Smooth muscle cell of the brain vasculature (primary cell): ENCODE measurements at places on chromosomes 11 and 22.

- no peak for DNase-seq
Observed at GRCh38 chr11:117686711-117687110, 110.3 kb downstream of the DSCAML1 start.

GRCh38 chr11:100066399-100066798, 620.7 kb upstream of the ARHGAP42 start:
- DNase-seq = no peak

GRCh38 chr11:32333320-32333991, 101.9 kb downstream of the WT1 start:
- DNase-seq = no peak

- no peak for DNase-seq
Observed at GRCh38 chr11:44789496-44789895, 62.7 kb downstream of the TSPAN18 start.

- DNase-seq = no peak
Observed at GRCh38 chr11:69253028-69253427, 40.9 kb upstream of the MYEOV start.

- DNase-seq = no peak
Observed at GRCh38 chr11:87301785-87302540, 264.2 kb downstream of the TMEM135 start.

DNA sequence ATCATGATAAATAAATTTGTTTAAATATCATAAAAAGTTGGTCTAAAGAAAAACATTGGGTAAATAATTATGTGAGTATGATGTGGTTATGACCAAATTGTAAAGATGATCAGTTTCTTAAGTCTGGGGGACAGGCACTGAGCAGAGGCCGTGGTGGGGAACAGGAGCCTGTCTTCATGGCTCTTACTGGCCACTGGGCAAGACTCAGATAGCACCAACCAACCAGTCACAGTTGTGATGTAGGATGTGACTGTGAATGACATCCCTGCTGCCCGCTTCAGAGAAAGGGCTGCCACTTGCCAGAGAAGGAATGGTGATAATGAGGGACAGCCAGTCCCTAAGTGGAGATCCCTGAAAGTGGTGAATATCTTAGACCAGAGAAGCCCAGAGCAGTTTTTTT, 7.0 kb downstream of the PTPRJ start:
- DNase-seq = no peak

DNA sequence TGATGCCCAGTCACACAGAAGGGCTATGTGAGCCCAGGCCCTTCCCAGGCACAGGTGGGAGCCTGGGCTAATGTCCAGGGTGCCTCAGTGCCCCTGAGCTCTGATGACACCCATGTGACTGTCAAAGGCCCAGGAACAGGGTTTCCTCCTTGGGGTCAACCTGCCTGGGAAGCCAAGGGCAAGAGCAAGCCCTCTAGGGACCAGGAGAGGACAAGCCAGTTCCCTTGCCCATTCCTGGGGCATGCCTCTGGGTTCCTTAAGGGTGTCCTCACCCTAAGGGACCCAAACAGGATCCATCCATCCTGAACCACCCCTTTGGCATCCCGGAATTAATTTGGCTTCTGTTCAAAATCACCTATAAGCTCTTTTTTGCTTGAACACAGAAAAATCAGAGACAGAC, 39.0 kb downstream of the PISD start:
- DNase-seq = no peak

DNA sequence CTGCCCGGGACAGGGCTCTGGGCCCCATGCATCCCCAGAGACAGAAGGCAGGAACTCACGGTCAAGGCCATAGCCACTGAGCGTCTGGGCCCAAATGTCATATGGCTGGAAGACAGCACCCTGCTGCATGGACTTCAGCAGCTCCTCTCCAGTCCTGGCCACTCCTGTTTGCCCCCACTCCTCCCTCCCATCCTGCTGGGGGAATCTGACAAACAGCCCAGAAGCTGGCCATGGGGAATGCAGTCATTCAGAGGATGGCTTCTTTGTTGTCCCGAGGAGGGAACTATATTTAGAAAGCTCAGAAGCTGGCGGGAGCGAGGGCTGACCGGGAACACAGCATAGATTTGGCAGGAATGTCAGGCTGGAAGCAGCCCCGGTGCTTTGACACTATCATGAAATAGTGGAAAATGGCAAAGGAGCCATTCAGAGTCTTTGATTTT, 35.0 kb downstream of the DKK3 start:
- no peak for DNase-seq

- no peak for DNase-seq
Observed at GRCh38 chr11:33931067-33931466, 39.2 kb upstream of the LMO2 start.

- no peak for DNase-seq
Observed at GRCh38 chr11:57515332-57516060, at the start of gene SLC43A1. Gene SLC43A1 (minus strand): TSS chr11:57515702. CDS start chr11:57514111, 1,591 bp downstream.

- no peak for DNase-seq
Observed at GRCh38 chr22:48520884-48521588, 1306.6 kb downstream of the BRD1 start.

GRCh38 chr11:70928854-70929598, 323.4 kb downstream of the SHANK2 start:
- DNase-seq = no peak

DNA sequence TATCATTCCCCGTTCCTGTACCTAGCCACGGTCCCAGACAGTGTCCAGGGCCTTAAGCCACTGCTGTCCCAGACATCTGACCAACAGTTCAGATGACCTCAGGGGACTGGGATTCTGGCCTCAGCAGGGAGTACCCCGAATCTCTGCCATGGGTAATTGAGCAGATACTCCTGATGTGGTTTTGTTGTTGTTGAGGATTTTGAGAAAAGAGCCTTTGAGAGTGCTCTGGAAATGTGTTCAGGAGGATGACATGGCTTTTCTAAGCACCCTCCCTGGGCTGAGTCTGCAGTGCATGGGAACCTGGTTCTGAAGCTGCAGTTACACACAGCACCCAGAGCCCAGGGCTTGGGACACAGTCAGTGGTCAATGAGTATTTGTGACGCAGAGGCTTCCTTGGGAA, 30.4 kb downstream of the ADAMTS15 start:
- DNase-seq = no peak

GRCh38 chr11:121282886-121283502, 9.6 kb upstream of the SC5D start:
- no peak for DNase-seq

- no peak for DNase-seq
Observed at GRCh38 chr22:47381240-47381639, 618.8 kb downstream of the TBC1D22A start.

DNA sequence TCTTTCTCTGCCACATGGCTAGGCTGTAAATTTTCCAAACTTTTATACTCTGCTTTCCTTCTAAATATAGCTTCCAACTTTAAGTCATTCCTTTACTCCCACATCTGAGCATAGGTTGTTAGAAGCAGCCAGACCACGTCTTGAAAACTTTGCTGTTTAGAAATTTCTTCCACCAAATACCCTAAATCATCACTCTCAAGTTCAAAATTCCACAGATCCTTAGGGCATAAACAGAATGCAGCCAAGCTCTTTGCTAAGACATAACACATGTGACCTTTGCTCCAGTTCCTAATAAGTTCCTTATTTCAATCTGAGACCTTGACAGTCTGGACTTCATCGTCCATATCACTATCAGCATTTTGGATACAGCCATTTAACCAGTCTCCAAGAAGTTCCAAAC, 749.9 kb downstream of the METTL15 start:
- no peak for DNase-seq
